ENCODE measurements at places on chromosomes 1 and 21. TPM values are rescaled to one million over a fixed set of nuclear protein-coding genes. Genes with fewer than 3 reads are reported as not detected.

- no peak overlapping the region for H3K27ac ChIP-seq
- peaks cover 16% of the 10 kb centered on the region for H3K4me1 ChIP-seq
- no peak overlapping the region for H3K4me3 ChIP-seq
- no peaks in the 10 kb centered on the region for H3K27me3 ChIP-seq
- no peak for DNase-seq
- H3K36me3 ChIP-seq, result no peaks in the 10 kb centered on the region
Measured at GRCh38 chr21:28669321-28669720, 323.4 kb downstream of the LTN1 start.

DNA sequence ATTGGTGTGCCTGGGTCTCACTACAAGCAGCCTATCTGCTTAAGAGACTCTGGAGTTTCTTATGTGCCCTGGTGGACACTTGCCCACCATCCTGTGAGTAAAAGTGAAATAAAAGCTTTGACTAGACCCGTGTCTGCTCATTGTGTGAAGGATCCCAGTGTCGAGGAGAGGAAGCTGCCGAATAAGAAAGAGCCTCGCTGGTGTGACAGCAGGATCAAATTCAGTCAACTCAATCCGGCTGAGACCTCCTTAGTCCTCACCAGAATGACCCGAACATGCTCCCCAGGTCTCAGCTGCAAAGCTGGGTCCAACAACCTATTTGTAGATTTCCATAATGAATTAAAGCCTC lies 14.8 kb downstream of the CD2 start:
- H3K36me3 ChIP-seq, result no peaks in the 10 kb centered on the region
- H3K4me3 ChIP-seq, result no peak overlapping the region
- peaks cover 2% of the 10 kb centered on the region for H3K4me1 ChIP-seq
- no peak overlapping the region for H3K27ac ChIP-seq
- DNase-seq, result no peak
- no peaks in the 10 kb centered on the region for H3K27me3 ChIP-seq

GRCh38 chr1:24695202-24695974 lies 49.9 kb upstream of the CLIC4 start:
- no peaks in the 10 kb centered on the region for H3K4me1 ChIP-seq
- DNase-seq, result no peak
- no peaks in the 10 kb centered on the region for H3K36me3 ChIP-seq
- no peak overlapping the region for H3K27ac ChIP-seq
- no peaks in the 10 kb centered on the region for H3K27me3 ChIP-seq
- no peak overlapping the region for H3K4me3 ChIP-seq

Gene HTR6
- not detected for total RNA-seq

Gene TGFBR3
- 221 TPM for total RNA-seq

Measured in vagina (tissue), 2 donors.